Prostate gland (tissue), 2 donors: ENCODE measurements at places on chromosomes 1 and 21. TPM values are rescaled to one million over a fixed set of nuclear protein-coding genes. Genes with fewer than 3 reads are reported as not detected.

DNA sequence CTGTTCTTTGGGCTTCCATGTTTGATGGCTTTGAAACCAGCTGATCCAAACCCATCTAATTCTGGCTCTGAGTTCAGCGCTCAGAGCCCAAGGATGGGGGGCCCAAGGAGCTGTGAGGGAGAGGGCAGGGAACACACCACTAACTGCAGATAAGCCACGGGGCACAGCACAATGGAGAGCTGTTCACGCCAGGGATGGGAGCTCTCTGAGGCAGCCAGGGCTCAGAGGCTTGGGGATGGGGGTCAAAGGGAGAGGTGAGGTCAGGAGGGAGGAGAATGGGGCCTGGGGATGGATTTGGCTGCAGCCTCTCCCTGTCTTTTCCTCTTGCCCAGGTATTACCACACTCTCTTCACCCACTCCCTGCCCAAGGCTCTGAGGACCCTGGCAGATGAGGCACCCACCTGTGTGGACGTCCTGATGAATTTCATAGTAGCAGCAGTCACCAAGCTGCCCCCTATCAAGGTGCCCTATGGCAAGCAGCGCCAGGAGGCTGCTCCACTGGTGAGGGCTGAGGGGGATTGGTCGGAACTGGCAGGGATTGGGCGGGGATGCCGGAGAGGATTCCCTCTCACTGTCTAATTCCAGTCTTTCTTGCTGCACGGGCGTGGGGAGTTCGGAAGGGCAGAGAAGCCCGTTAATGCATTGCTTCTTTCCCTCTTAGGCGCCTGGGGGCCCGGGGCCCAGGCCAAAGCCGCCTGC lies 11.3 kb downstream of the SLC30A2 start:
- peaks cover 8% of the 10 kb centered on the region for H3K4me1 ChIP-seq
- no peak for DNase-seq
- H3K36me3 ChIP-seq, result no peaks in the 10 kb centered on the region

GRCh38 chr1:11339346-11340232 lies 66.6 kb downstream of the UBIAD1 start:
- no peak overlapping the region for H3K4me3 ChIP-seq
- peaks cover 10% of the 10 kb centered on the region for H3K4me1 ChIP-seq
- DNase-seq, result no peak
- no peak overlapping the region for H3K27ac ChIP-seq
- H3K27me3 ChIP-seq, result no peaks in the 10 kb centered on the region

GRCh38 chr21:29332461-29333362 lies 34.0 kb downstream of the BACH1 start:
- DNase-seq, result no peak
- no peak overlapping the region for H3K4me3 ChIP-seq
- no peak overlapping the region for H3K27ac ChIP-seq

GRCh38 chr1:176942346-176942745 lies 222.2 kb downstream of the ASTN1 start:
- no peak overlapping the region for H3K4me3 ChIP-seq
- no peak for DNase-seq
- H3K27me3 ChIP-seq, result peaks cover 5% of the 10 kb centered on the region
- no peaks in the 10 kb centered on the region for H3K36me3 ChIP-seq
- H3K27ac ChIP-seq, result no peak overlapping the region
- H3K4me1 ChIP-seq, result no peaks in the 10 kb centered on the region

Gene TACSTD2
- 219 TPM for total RNA-seq

Gene LDLRAD1
- 0.55 TPM for total RNA-seq
